ENCODE measurements at places on chromosomes 1 and 21.
A peak's percentile ranks its signal among the peaks of the same experiment; 100 is the strongest.

DNA sequence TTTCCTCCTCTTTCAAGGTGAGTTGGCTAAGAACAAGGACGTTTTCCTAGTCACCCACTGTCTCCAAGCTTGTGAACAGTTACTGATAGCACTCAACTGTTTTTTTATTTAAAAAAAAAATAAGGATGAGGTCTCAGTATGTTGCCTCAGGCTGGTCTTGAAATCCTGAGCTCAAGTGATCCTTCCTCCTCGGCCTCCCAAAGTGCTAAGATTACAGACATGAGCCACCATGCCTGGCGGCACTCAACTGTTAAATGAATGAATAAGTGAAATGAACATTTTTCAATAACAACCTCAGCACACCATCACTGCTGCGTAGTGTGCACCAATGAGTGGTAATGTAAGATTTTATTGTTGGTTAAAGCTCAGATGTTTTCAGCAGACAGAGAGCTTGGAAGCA is 214.1 kb upstream of the NRIP1 start:
- no peak for DNase-seq

- no peak for DNase-seq
Measured at GRCh38 chr1:203744075-203744972, 20.7 kb upstream of the LAX1 start.

- DNase-seq = no peak
Measured at GRCh38 chr1:228960705-228961104, 225.4 kb downstream of the RHOU start.

- DNase-seq = no peak
Measured at GRCh38 chr1:174872615-174873058, 127.1 kb upstream of the CACYBP start.

DNA sequence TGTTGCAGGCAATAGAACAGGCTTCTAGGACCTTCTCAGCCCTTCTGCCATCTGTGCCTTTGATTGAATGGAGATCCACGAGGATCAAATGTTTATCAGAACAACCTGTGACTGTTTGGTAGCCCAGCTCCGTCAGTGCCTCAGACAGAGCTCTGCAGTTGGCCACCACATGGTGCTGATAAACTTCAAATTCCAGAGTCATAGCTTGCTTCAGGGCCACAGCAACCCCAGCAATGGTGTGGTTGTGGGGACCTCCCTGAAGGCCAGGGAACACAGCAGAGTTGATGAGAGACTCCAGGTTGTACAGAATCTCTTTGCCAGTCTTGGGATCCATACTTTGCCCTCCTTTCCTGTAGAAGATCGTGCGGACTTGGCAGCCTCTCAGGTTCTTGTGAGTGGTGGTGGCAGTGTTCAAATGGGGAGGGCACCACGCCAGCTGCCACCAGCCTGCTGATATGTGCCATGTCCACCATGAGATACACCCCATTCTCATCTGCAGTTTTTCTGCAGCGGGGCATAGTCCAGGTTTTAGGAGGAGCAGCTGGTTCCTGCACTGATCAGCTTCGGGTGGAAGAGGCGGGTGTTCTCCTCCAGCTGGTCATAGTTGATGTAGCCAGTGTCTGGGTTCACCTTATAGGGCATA is 82.9 kb upstream of the ARTN start:
- DNase-seq = no peak

DNA sequence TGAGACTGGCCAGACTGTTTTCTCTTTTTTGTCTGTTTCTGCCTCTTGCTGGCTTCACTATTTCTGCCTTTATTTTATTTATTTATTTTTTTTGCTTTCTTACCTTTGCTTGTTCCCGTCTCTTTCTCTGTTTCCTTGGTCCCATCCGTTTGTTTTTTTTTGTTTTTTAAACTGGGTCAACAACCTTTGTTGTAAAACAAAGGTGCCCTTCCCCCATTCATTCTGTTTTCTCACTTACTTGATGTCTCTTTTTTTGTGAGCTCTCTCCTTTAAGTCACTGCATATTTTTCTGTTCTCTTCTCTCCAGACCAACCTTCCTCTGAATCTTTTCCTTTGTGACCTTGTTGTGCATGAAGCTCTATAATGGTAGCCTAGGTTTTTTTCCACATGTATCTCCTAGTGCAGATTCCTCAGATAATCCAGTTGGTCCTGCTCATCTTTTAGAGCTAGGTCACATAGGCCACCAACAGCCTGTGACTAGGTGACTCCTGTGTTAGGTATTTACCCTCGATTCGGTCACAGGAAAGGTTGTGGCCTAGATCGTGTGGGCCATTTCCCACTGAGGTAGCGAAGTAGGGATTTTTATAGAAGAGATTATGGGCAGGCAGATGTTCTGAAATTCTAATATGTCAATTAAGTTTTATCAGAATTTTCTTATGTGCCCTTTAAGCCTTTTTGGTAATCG is 15.9 kb downstream of the GNAI3 start:
- no peak for DNase-seq

DNA sequence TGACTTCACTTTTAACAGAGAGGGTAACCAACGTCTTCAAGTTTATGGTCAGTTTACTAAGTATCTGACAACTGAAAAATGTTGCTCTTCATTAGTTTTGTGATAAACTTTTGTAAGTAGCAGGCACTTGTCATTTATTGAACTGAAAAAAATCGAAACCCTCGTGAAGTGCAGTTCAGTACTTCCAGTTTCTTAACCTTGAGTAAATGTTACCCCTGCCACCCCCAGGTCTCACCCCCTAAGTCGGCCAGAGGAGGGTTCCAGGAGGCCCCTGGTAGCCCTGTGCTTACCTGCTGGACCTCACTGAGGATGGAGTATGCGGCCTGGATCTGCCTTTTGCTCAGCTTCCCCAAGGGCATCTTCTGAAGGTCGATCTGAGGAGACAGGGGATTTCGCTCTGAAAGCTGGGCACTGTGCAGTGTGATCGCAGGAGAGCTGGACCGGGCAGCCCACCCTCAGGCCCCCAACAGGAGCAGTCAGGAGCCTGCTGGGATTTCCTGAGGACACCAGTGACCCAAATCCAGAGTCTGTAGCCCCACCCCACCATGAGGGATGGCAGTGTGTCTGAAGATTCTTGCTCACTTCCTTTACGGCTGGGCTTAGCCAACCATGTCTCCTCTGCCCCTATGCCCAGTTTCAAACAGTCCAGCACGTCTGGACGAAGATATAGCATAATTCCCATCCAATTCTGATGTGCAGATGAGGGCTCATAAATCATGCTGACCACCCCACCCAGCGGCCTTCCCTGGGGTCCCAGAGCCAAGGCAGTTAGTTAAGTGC is 37.6 kb downstream of the PARP1 start:
- DNase-seq = no peak

GRCh38 chr1:114737314-114737849 is 20.4 kb downstream of the CSDE1 start:
- no peak for DNase-seq

GRCh38 chr1:1461721-1462317 is 9.7 kb upstream of the ATAD3B start:
- no peak for DNase-seq

DNA sequence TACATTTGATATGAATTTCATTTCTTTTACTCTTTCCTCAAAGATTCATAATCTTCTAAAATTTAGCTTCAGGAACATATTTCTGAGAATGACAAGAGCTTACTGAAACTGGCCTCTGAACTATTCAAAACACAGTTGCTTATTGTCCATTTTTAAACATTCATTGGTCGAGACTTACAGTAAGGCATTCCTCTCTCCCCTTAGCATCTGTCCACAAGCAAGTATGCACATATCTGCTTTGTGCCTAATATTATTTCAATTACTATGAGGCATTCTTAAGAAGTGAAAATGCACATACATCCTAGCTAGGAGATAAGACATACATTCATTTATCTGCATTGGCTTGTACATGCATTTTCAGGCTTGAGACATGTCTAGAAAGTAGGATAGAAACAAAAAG is 488.7 kb downstream of the PTBP2 start:
- DNase-seq = no peak

GRCh38 chr1:23214640-23215039 is 2.7 kb downstream of the HTR1D start:
- DNase-seq = no peak

- DNase-seq = no peak
Measured at GRCh38 chr1:211811848-211812247, 18.7 kb downstream of the LPGAT1 start.

GRCh38 chr1:93021539-93022134 is 57.4 kb upstream of the MTF2 start:
- DNase-seq = peak; percentile 32

DNA sequence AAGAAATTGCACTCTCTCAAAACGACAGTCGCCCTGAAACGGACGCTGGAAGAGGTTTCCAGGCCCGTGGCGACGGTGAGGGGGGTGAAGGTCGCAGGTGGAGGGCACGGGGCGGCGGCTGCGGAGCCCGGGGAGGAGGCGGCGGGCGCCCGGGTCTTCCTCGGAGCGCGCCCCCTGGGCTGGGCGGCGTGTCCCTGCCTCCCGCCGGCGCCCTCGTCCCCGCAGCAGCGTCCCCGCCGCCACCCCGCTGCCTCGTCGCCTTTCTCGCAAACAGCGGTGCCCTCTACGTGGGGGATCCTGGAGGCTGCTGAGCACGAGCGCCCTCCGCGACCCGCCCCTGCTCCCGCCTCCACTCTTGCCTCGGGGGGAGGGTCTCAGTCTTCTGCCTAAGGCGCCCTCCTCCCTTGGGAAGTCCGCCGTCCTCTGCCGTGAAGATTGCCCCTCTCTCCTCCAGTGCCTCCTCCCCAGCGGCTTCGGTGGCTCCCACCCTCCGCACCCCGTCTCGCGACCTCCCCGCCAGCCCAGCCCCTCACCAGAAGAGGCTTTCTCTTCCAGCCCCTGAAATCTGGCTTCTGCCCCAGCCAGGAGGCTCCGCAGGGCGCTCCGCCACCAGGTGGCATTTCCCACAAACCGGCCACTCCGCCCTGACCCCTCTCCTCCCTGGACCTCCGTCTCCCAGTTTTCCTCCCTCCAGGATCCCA is 227.4 kb downstream of the SDCCAG8 start:
- DNase-seq = no peak

- no peak for DNase-seq
Measured at GRCh38 chr1:113990530-113990929, 11.3 kb downstream of the OLFML3 start.

DNA sequence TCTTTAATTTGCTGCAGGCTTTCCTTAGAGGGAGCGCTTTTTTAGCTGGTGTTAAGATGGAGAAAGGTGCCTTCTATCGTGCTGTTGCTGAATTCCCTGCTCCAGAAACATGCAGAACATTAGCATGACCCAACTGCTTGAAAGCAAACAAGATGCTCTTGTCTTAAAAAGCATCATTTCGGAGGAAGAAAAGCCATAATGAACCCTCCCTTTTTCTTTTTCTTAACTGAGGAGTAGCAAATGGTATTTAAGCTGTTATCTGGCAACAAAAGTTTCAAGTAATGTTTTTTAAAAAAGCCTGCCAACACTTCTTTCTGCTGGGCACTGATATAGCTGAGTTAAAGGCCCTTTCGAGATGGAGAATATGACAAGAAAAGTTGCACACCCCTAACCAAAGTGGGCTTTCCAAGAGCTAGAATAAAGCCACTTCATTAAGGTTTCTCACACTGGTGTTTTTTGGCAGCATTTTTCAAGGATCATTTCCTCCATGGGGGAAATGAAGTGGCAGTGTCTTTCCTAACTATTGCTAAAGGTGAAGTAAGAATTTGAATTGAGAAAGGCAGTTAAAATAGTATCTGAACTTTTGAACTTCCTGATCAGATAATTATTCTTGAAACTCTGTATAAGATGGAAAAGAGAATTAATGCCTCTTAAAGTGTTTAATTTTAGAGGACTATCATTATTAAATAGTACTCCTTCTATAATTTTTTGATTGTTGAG is 38.8 kb downstream of the ST6GALNAC5 start:
- no peak for DNase-seq

DNA sequence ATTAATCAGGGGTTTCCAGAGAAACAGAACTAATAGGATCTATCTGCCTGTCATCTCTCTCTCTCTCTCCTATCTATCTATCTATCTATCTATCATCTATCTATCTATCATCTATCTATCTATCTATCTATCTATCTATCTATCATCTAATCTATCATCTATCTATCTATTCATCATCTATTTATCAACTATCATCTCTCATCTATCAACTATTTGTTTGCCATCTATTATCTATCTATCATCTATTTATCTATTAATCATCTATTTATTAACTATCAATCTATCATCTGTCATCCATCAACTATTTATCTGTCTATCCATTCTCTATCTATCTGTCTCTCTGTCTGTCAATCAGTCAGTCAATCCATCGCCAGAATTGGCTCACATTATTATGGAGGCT is 70.0 kb upstream of the MRPS6 start:
- no peak for DNase-seq

- no peak for DNase-seq
Measured at GRCh38 chr1:216926720-216927510, 203.7 kb upstream of the ESRRG start.

DNA sequence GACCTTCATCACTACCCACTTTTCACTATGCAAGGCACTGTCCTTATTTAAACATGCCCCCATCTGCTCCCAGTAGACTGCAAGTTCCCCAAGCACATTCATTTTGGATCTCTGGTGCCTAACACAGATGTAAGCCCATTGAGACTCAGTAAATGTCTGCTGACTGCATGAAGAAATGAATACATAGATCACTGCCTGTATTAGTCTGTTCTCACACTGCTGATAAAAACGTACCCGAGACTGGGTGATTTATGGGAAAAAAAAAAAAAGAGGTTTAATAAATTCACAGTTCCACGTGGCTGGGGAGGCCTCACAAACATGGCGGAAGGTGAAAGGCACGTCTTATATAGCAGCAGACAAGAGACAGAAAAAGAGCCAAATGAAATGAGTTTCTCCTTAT is 204.9 kb downstream of the ATG4C start:
- DNase-seq = no peak

GRCh38 chr1:15157524-15158399 is 4.2 kb downstream of the TMEM51 start:
- no peak for DNase-seq

DNA sequence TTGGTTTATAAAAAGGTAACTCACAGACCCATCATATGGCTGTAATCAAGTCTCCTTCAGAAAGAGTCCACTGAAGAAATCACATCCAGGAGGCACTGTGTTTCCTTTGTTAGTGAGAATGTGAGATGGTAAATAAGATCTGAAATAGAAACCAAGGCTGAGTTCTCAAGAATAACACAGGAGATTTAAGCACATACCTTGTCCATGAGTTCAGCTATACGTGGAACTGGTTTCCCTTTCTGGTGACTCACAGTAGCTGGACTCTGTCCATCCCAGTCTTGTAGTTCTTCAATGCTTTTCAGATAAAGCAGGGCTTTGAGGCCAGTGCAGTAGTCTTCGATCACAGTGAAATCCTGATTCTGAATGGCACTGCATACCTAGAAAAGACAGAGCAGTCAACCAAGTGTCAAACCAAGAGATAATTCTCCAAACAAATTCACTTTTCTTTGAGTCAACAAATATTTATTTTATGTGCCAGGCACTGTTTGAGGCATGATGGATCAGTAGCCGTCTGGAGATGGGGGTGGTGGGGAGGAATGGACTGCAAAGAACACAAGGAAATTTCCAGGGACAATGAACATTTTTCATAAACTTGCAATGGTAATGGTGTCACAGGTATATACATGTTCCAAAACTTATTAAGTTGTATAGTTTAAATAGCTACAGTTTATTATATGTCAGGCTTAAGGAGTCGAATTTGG is 471.4 kb downstream of the PTBP2 start:
- peak; percentile 76 for DNase-seq
